ENCODE measurements at places on chromosomes 7 and 10.

- DNase-seq: no peak
Measured at GRCh38 chr7:122290476-122290875, 14.1 kb downstream of the FEZF1 start.

DNA sequence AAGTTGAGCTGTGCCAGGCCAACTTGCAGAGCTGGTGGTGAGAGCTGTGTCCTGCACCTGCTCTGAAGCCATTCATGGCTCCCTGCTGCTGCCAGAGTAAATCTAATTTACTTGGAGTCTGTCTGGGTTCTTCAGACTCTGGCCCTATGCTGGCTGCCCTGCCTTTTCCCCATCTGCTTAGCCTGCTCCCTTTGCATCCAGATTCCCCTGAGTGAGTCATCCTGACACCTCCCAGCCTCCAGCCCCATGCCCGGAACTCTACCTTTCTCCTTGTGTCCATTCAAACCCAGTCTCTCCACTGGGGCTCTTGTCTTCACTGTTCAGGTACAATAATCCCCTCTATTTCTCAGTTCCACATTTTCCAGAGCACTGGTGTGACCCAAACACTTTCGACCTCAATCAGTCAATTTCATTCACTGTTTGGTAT lies 434.4 kb upstream of the ZMIZ1 start:
- no peak for DNase-seq

- DNase-seq: no peak
Measured at GRCh38 chr7:130904792-130905191, 170.8 kb upstream of the KLF14 start.

DNA sequence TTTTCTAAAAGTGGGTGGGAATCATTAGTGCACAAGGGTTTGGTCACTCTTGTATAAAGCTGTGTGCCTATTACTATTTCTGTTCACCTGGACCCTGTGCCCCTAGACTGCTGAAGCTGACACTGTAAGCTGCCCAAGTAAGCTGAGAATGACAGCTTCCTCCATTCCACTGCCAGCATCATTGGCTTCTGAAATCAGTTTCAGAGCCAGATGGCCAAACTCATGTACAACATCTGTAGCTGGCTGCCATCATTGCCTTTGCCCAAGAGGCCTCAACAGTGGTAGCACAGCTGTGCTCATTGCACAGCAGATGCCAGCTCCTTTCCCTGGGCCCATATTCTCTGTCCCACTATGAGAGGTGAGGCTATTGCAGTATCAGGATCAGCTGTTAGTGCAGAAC lies 165.7 kb downstream of the CPEB3 start:
- DNase-seq: no peak

DNA sequence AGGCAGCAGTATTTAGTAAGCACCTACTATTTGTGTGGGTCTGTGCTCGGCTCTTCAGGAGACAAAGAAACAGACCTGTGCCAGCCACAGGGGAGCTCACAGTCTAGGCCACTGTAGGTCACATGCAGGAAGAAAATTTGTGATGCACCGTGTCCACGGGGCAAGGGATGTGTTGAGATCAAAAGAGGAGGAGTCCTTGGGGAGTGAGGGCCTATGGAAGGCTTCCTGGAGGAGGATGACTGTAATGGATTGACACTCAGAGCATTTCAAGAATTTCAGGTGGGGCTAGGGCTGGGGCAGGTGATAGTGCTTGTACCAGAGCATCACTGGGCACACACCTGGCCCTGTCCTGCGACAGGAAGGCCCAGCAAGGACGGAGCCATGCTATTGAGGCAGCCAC lies 102.7 kb downstream of the ZMIZ1 start:
- no peak for DNase-seq

- no peak for DNase-seq
Measured at GRCh38 chr7:84181628-84182027, 13.0 kb downstream of the SEMA3A start.

GRCh38 chr10:12333380-12334185 lies 15.8 kb upstream of the CAMK1D start:
- DNase-seq: peak; percentile 88

DNA sequence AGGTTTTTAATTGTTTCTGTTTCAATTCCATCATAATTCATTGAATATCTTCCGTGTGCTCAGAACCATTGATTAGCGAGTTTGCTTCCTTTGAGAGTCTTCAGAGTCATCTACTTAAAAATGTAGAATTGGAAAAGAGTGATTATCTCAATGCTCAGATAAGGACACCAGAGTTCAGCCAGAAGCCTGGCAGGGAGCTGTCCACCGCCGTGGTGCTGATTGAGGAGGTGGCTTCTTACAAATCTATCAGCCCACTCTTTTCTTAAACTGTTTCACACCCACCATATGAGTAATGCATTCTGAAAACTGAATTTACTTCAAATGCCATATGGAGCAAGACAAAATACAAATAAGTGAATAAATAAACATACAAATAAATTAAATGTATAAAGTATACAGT lies 79.3 kb downstream of the INSYN2A start:
- no peak for DNase-seq

- DNase-seq: no peak
Measured at GRCh38 chr7:48540746-48541145, 369.5 kb downstream of the ABCA13 start.

DNA sequence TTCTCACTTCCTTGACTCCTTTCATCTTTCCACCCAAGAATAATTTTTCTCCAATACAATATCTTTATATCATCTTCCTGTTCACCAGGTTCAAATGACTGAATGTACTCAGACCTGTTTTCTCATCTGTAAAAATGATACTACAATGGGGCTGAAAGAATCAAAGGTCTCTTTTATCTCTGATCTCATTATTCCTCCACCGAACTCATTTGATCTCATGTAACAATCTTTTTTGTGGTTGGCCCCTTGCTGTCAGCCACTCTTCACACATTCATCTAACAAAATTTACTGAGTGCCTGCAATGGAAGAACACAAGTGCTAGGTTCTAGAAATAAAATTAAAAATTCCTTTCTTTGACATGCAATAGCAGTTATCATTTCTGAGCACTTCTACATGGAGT lies 65.0 kb downstream of the GRM8 start:
- DNase-seq: no peak

DNA sequence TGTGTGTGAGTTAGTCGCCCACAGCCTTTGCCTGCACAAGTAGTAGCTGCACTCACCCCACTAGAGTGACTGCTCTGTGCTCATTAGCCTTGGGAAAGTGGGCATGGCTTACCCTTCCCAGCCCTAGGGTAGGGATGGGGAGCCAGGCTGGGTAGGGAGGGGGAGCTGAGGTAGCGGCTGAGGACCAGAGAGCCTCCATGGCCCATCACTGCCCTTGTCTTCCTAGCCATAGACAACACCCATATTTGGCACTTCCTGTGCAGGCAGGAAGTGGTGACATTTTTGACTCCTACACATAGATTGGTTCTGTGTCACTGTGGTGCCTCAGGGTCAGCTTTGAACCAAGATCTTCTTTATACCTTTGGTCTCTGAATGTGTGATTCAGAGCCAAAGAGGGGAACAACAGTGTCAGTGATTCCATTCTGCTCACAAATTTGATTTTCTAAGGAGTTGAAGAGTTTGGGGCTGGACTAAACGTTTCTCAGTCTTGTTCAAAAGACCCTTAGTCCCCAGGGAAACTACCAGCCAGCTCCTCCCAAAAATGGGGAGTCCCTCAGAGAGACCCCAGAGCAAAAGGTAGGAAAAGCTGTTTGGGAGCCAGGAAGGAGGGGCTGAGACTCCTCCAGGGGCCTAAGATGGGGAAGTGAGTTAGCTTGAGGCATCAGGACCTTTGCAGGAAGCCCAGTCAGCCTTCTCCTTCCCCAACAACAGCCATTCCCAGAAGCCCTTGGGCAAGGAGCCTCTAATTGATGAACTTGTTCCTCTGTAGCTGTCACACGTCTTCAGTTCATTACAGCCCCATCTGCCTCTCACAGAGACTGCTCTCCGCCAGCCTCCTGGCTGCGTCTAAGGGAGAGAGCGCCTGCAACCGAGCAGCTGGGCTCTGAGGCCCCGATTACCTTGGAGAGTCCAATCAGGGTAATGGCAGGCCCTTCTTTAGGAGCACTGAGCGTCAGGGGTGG lies 135.0 kb downstream of the CDH23 start:
- DNase-seq: no peak

- DNase-seq: no peak
Measured at GRCh38 chr7:148379677-148380076, 210.9 kb upstream of the C7orf33 start.

- DNase-seq: no peak
Measured at GRCh38 chr10:4652111-4653010, 173.6 kb upstream of the AKR1E2 start.

DNA sequence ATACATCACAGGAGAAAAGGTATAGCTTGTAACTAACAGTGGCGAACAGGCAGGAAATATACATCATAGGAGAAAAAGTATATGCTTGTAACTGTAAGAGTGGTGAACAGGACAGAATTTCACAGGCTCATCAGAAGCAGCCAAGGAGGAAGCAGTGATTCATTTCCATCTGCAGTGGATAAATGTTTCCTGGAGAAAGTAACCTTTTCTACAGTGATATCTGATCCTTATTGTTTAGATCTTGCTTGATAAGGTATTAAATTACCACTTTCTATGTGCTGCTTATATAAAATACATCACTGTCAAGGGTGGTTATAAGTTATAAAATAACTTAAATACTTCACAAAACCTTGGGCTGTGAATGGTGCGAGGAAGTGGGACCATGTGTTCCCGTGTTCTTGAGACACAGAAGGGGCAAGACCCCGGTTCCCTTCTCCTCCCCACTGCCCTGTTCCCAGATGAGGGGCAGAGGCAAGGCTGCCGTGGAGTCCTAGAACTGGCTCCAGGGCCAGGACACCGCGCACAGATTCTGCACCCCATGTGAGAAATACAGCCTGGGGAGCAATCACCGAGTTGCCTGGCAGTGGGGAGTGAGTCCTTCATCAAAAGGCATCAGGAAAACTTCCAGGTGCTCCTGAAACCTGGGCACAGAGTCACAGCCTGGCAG lies 135.2 kb downstream of the DIP2C start:
- no peak for DNase-seq

DNA sequence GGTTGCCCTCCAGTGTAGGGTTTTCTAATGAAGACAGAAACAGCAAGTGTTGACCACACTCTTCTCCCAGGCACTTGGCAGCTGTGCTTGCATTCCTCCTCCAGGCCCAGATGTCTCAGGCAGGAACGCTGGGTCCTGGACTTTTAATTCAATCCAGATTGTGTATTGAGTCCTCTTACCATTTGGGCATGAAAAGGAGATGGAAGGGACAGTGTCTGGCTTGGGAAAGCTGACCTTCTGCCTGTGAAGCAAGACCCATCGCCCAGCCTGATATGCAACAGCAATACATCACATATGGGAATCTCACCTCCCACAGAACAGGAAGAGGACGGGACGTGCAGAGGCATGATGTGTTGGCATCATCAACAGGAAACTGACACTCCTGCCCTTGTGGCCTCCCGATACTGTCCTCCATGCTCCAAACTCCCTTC lies 174.4 kb upstream of the LYZL2 start:
- DNase-seq: no peak

GRCh38 chr10:74437822-74438221 lies 286.8 kb downstream of the ADK start:
- no peak for DNase-seq

DNA sequence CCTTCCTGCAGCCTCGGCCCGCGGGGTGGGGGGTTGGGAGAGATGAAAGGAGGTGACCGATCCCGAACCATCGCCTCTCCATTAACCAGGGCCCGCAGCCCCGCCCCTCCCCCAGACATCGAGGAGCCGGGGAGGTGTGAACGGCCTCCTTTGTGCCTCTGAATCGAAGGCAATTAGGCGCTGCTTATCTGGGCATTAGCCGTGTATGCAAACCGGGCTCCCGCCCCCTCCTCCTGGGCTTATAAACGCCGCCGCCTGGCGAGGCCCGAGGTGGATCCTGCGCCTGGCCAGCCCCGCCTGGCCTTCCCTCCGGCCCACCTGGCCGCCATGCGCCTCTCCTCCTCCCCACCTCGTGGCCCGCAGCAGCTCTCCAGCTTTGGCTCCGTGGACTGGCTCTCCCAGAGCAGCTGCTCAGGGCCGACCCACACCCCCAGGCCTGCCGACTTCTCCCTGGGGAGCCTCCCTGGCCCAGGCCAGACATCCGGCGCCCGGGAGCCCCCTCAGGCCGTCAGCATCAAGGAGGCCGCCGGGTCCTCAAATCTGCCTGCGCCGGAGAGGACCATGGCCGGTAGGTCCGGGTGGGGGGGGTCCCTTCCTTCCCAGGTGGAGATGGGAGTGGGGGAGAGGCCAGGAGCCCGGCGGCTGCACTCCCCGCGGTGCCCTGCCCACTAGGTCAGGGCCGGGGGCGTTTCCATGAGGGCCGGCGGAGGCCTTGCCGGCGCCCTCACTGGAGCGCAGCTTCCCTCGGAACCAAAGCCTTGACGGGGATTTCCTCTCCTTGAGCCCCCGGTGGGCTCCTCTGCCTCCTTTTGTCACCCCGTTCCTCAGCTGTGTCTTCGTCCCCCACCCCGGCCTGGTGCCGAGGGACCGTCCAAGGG lies at the start of gene VENTX:
VENTX (plus strand) TSS at position 268 of the 878 bp plus-strand sequence; CDS start at position 328, 60 bp downstream.
- no peak for DNase-seq

DNA sequence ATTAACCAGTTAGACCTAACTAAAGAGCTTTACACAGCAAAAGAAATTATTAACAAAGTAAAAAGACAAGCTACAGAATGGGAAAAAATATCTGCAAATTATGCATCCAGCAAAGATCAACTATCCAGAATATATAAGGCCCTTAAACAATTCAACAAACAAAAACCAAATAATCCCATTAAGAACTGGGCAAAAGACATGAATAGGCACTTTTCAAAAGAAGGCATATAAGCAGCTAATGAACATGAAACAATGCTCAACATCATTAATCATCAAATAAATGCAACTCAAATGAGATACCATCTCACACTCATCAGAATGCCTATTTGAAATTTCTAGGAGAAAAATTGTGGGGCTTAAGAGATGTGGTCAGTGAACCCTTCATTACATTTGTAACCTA lies 15.0 kb upstream of the DMTF1 start:
- no peak for DNase-seq

Data from NCI-H2081 (cell line).